Activated CD4-positive, alpha-beta T cell treated with anti-CD3 and anti-CD28 coated beads, Interleukin-2, amount 10 ng/mL, durations not matched to agents 7 days and 5 days (primary cell): ENCODE measurements at places on chromosomes 4 and X. TPM values are rescaled to one million over a fixed set of nuclear protein-coding genes. Genes with fewer than 3 reads are reported as not detected.

PORCN gene
- 13.3 TPM for total RNA-seq

CT83 gene
- total RNA-seq: not detected

EFNB1 gene
- 4.6 TPM for total RNA-seq

BEND2 gene
- total RNA-seq: not detected

EDA gene
- total RNA-seq: 1.9 TPM

AREG gene
- total RNA-seq: not detected

FAM184B gene
- not detected for total RNA-seq

GRCh38 chr4:3515646-3516045 is 16.6 kb downstream of the LRPAP1 start:
- H3K27ac ChIP-seq: no peak overlapping the region
- DNase-seq: no peak
- H3K27me3 ChIP-seq: no peaks in the 10 kb centered on the region
- H3K4me1 ChIP-seq: no peaks in the 10 kb centered on the region
- no peak overlapping the region for H3K4me3 ChIP-seq

- no peak for DNase-seq
- H3K27ac ChIP-seq: no peak overlapping the region
- no peak overlapping the region for H3K4me3 ChIP-seq
- peaks cover 5% of the 10 kb centered on the region for H3K27me3 ChIP-seq
Measured at GRCh38 chr4:141159027-141159426, 25.8 kb upstream of the RNF150 start.

GRCh38 chr4:1410491-1411325 is 4.5 kb upstream of the NKX1-1 start:
- peaks cover 3% of the 10 kb centered on the region for H3K4me1 ChIP-seq
- H3K27me3 ChIP-seq: peaks cover 40% of the 10 kb centered on the region
- H3K27ac ChIP-seq: no peak overlapping the region
- H3K4me3 ChIP-seq: no peak overlapping the region

DNA sequence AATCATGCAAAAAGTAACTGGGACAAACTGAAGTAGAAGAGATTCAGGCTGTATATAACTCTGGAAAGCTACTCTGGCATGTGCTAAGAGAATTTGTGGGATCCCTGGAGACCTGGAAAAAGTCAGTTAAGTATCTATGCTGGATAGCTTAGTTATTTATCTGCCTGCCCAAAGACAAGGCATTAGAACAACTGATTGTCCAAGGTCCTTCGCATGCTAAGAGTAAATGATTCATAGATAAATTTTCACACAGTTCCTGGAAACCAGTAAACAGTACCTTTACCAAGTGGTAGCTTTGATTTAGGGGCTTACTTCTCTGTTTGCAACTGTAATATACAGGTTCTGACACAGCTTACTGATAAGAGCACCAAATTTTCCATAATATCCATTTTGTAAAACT is 104.8 kb downstream of the ATP11C start:
- H3K27me3 ChIP-seq: no peaks in the 10 kb centered on the region
- no peak overlapping the region for H3K4me3 ChIP-seq
- no peak for DNase-seq
- H3K36me3 ChIP-seq: peaks cover 4% of the 10 kb centered on the region

- no peaks in the 10 kb centered on the region for H3K36me3 ChIP-seq
- DNase-seq: no peak
- no peaks in the 10 kb centered on the region for H3K4me1 ChIP-seq
- H3K4me3 ChIP-seq: no peak overlapping the region
- H3K27ac ChIP-seq: no peak overlapping the region
Measured at GRCh38 chr4:11218692-11219091, 210.0 kb downstream of the HS3ST1 start.

GRCh38 chr4:145939856-145940255 is 1.2 kb upstream of the ZNF827 start:
- DNase-seq: no peak
- H3K27ac ChIP-seq: no peak overlapping the region
- peaks cover 24% of the 10 kb centered on the region for H3K4me1 ChIP-seq
- H3K36me3 ChIP-seq: peaks cover 5% of the 10 kb centered on the region

- no peak overlapping the region for H3K27ac ChIP-seq
- H3K4me3 ChIP-seq: no peak overlapping the region
- H3K36me3 ChIP-seq: no peaks in the 10 kb centered on the region
- peaks cover 1% of the 10 kb centered on the region for H3K27me3 ChIP-seq
- no peak for DNase-seq
Measured at GRCh38 chr4:102405821-102406401, 60.6 kb upstream of the SLC39A8 start.

DNA sequence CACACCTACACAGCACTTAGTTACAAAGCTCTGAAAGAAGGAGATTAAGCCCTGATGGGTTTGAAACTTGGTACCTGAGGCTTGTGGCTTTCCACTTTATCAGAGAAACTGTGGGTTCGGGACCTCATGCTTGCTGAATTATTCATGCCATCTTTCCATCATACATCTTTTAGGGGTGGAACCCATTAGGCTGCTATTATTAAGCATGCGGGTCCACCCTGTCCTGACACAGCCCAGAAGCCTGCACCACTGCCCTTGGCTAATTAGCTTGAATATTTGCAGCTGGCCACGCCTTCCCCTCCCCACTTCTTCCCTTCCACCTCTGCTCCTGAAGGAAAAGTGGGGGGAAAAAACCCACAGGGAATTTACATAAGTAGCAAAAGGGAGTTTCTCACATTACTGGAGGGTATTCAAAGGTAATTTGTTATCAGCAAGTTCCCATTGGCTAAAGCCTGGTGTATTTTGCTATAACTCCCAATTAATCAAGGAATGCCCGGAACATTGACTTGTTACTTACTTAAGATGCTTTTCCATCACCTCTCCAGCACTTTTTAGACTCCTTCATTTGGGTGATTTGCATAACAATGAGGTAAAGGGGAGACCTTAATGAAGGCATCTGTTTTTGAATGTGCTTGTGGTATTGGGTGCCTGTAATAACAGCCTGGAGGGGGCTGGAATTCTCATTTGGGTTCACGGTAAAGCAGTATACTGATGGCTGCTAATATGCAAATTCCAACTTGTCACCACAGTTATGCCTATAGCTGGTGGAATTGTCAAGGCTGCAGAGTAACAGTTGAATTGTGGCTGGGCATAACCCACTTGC is 231.7 kb upstream of the GATB start:
- peaks cover 57% of the 10 kb centered on the region for H3K4me1 ChIP-seq
- no peak overlapping the region for H3K4me3 ChIP-seq
- peak overlapping the region; percentile 90 for H3K27ac ChIP-seq
- no peaks in the 10 kb centered on the region for H3K27me3 ChIP-seq
- no peak for DNase-seq

DNA sequence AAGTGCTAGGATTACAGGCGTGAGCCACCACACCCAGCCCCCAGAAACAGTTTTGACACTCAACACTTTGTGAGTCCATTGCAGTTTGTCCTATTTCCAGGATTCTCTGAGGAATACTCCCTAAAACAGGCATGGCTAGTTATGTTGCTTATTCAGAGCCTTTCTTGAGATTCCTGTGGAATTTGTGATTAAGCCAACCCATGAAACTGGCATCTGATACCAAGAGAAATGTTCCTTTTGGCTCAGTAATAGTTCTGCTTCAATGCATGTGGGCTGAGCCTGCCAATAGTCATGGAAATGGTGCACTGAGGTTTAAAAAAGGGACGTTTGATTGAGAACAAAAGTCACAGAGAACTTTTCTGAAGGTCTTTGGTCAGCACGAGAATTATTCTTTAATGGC is 241.7 kb downstream of the PPP1R2C start:
- H3K36me3 ChIP-seq: no peaks in the 10 kb centered on the region
- H3K4me3 ChIP-seq: no peak overlapping the region
- DNase-seq: no peak
- H3K27me3 ChIP-seq: no peaks in the 10 kb centered on the region

DNA sequence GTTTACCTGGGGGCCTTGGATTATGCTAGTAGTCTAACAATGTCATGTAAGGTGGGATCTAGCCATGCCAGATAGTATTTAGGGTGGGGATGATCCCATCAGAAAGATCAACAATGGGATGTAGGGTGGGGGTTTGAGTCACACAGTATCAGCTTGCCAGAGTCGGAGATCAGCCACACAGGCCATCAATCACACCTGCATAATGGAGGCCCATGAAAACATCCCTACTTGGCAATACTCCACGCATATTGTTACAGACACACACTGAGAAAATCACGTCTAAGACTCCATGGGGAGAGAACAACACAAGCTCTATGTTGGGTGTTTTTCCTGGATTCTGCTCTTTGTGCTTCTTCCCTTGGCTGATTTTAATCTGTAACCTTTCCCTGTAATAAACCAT is 49.5 kb upstream of the SLC25A4 start:
- peaks cover 32% of the 10 kb centered on the region for H3K27me3 ChIP-seq
- no peaks in the 10 kb centered on the region for H3K36me3 ChIP-seq
- no peaks in the 10 kb centered on the region for H3K4me1 ChIP-seq
- H3K27ac ChIP-seq: no peak overlapping the region
- no peak for DNase-seq

DNA sequence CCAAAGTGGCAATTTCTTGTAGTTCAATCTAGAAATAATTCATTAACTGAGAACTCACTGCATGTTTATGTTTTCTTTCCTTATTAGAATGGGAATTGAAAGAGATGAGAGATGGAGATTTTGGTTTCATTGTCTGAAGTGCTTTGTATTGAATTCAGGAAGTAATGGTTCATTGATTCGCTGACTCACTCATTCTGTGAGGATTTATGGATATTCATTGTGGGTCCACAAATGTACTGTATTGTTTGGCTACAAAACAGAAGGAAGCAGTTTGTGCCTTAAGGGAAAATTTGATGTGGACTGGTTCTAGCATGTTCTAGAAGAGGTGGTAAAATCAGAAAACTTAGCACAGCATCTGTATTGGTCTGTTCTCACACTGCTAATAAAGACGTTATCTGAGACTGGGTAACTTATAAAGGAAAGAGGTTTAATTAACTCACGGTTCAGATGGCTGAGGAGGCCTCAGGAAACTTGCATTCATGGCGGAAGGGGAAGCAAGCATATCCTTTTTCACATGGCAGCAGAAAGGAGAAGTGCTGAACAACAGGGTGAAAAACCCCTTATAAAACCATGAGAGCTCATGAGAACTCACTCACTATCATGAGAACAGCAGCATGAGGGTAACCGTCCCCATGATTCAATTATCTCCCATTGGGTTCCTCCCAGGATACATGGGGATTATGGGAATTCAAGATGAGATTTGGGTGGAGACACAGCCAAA is 132.3 kb upstream of the VCX3A start:
- no peaks in the 10 kb centered on the region for H3K36me3 ChIP-seq
- H3K27ac ChIP-seq: no peak overlapping the region
- DNase-seq: no peak
- H3K27me3 ChIP-seq: no peaks in the 10 kb centered on the region
- H3K4me3 ChIP-seq: no peak overlapping the region

GRCh38 chrX:129654652-129655546 is at the start of gene APLN:
Gene APLN (minus strand): TSS chrX:129654956. CDS start chrX:129654630, 326 bp downstream.
- DNase-seq: no peak
- no peaks in the 10 kb centered on the region for H3K36me3 ChIP-seq
- H3K27me3 ChIP-seq: peaks cover 21% of the 10 kb centered on the region
- H3K4me1 ChIP-seq: peaks cover 12% of the 10 kb centered on the region
- peak within 1 kb of the TSS; percentile 55 for H3K4me3 ChIP-seq

DNA sequence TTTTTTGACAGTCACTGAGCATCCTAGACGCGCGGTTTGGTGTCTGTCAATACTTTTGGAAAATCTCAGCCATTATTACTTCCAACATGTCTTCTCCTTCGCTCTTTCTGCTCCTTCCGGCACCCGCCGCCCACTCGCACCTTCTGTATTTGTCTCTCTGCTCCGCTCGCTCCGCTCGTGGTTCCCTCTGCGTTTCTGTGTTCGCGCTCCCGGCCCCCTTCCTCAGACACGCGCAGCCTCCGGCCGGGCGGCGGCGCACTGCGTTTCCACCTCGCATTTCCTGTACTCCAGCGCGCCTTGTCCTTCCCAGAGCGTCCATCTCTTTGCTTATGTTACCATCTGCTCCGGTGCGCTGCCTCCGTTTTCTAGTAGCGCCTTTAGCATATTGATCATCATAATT is 21.1 kb downstream of the PDE6B start:
- H3K27me3 ChIP-seq: peaks cover 3% of the 10 kb centered on the region
- H3K36me3 ChIP-seq: no peaks in the 10 kb centered on the region
- H3K27ac ChIP-seq: no peak overlapping the region
- peak overlapping the region; percentile 20 for H3K4me3 ChIP-seq
- no peak for DNase-seq
- peaks cover 5% of the 10 kb centered on the region for H3K4me1 ChIP-seq
